Stimulated activated CD8-positive, alpha-beta memory T cell treated with anti-CD3 and anti-CD28 coated beads, Interleukin-4, amount 100 ng/mL, for 4 hours (primary cell): ENCODE measurements at places on chromosomes 2 and 18.

GRCh38 chr2:200795028-200795440 lies 16.7 kb upstream of the BZW1 start:
- no peak for DNase-seq

DNA sequence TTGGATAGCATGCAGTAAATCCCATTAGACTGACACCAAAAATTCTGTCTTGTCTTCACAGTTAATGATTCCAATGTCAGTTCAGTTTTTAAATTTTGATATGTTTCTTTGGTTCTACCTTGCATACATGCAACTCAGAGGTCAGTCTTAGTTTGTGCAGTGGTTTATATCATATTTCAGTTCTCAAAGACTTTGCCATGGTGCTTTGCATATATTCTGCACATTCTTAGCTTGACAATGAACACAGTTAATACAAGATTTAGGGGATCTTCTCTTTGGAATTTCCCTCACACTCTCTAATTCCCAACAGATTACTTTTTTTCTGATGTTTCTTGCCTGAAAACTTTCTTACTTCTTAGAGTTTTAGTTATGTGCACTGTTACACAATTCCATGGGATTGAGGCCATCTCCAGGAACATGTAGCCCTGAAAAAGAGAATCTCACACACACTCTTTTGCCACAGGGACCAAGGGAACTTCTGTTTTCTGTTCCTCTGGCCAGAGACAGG lies 17.3 kb downstream of the NOL4 start:
- no peak for DNase-seq

DNA sequence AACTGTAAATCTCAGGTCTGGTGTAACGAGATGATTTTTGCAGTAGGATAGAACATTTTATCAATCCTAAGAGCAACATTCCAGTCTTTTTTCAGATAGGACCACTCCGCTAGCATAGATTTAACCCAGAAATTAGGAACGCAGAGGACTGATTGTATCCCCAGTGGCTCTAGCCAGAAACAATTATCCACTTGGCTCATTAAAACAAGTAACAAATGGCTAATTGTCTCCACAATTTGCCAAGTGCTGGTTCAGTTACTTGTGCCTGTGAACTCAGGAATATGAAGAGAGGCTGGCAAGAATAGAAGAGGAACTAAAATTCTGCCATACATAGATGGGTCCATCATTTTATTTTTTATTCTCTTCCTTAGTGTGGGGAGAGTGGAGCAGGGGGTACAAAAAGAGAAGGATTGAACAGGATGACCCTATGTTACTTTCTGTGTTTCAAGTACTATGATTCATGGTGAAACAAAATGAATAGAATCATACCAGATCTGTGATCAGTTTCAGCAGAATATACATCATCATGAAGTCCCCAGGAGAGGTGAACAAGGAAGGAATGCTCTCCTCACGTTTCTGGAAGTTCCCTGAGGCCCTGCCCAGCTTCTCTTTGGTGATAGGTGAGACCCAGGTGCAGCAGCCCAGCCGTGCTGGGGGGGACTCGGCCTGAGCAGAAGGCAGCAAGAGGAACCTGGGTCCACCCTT lies 121.6 kb downstream of the ARL4C start:
- no peak for DNase-seq

DNA sequence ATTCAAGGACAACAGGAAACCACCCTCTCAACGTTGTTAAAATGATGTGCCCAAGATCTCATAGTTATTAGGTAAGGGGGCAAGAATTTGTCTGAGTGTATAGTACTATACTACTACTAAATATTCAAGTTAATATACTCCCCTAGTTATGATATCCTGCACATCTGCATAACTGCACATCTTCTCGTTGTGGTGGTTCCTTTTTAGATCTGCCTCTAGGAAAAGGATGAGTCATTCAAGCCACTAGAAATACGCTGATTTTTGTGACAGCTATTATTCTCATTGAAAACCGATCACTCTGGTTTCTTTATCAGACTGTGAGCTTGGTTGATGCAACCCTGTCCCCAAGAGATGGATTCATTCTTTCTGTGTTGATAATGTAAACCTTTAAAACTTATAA lies 1067.0 kb upstream of the FANCL start:
- DNase-seq = no peak

DNA sequence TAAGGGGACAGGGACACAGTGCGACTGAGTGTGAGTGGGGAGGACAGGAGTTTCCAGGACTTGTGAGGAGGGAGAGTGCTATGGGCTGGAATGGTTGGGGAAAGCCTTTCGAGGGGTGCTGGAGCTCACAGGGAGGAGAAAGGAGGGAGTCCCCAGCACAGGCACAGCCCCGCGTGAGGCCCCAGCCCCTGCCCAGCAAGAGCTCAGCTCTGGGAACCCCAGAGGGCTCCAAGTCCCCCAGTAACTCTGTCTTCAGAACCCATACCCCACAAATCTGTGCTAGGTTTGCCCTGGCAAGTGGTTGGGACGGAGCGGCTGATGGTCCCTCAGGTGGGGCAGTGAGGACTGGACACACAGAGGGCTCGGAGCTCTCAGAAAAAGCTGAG lies 75.4 kb downstream of the SFXN5 start:
- DNase-seq = no peak

- no peak for DNase-seq
Observed at GRCh38 chr2:183123959-183124221, 353 bp upstream of the NUP35 start.

- no peak for DNase-seq
Observed at GRCh38 chr2:80068038-80068731, 236.4 kb downstream of the LRRTM1 start.

DNA sequence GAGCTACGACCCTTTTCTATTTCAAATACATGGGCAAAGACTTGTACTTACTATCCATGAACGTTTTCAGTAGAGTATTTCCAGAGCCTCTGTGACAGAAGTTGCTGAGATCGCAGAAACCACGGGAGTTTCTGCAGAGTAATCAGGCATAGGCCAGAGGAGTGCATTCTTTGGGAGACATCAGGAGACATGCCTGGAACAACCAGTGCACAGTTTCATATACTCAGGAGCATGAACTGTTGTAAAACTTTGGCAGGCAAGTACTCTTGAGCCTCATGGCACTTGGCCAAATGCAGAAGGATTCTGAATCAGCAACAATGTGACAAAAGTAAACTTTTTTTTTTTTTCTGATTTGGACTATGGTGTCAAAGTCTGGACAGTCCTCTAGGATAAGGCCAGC lies 307.1 kb downstream of the GRB14 start:
- DNase-seq = no peak

DNA sequence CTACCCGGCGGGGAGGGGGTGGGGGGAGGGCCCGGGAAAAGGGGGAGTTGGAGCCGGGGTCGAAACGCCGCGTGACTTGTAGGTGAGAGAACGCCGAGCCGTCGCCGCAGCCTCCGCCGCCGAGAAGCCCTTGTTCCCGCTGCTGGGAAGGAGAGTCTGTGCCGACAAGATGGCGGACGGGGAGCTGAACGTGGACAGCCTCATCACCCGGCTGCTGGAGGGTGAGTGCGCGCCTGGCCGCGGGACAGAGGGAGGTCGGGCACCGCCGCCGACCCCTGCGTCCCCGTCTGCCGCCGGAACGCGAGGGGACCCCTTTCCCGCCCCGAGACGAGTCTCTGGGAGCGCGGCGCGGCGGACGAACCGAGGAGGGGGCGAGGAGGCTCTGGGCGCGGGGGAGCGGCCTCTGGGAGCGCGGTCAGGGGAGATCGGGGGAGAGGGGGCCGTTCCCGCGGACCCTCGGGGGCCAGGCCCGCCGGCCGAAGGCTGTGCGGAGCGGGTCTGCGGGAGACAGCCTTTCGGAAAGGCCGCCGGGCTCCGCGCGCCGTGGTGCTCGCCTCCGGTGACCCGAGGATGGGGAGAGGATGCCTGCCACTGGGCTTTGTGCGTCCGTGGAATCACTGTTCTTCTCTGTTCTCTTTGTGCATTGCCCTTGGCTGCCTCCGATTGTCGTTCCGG lies 463 bp downstream of the PPP1CB start:
- no peak for DNase-seq

GRCh38 chr18:33755391-33755790 lies 177.4 kb downstream of the ASXL3 start:
- DNase-seq = no peak

- no peak for DNase-seq
Observed at GRCh38 chr2:121263996-121264715, 20.8 kb downstream of the TFCP2L1 start.
